ENCODE measurements at places on chromosomes 7 and 10.

DNA sequence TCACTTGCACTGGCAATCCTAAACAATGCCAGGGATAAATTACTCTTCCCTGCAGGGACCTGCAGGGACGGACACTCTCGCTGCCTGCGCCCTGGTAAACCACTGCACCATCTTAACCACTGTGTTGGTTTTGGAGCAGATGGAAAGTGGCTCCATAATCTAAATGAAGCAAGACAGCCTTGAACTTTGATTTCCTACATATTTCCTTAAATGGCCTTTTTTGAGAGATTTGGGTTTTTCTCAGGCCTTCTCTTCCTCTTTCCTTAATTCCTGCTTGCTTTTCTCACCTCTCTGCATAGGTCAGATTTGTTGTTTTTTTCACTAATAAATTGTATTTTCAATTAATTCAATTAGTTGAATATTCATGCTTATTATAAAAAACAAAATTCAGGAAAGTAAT, 2.8 kb downstream of the PILRA start:
- no peak for DNase-seq
- no peak overlapping the region for H3K27ac ChIP-seq
- no peaks in the 10 kb centered on the region for H3K27me3 ChIP-seq

- no peaks in the 10 kb centered on the region for H3K27me3 ChIP-seq
- no peak for DNase-seq
- no peak overlapping the region for H3K4me3 ChIP-seq
- peaks cover 6% of the 10 kb centered on the region for H3K4me1 ChIP-seq
- H3K36me3 ChIP-seq: peaks cover 48% of the 10 kb centered on the region
These were observed 100.3 kb downstream of the RAPGEF5 start for GRCh38 chr7:22256541-22257096.

GRCh38 chr7:18754766-18755165, 259.2 kb downstream of the HDAC9 start:
- H3K4me3 ChIP-seq: no peak overlapping the region
- no peak for DNase-seq
- no peaks in the 10 kb centered on the region for H3K36me3 ChIP-seq
- no peak overlapping the region for H3K27ac ChIP-seq
- H3K27me3 ChIP-seq: no peaks in the 10 kb centered on the region

- peak; percentile 50 for DNase-seq
- no peaks in the 10 kb centered on the region for H3K27me3 ChIP-seq
- H3K36me3 ChIP-seq: no peaks in the 10 kb centered on the region
- H3K4me1 ChIP-seq: peaks cover 5% of the 10 kb centered on the region
These were observed 5.7 kb downstream of the UPK3B start for GRCh38 chr7:76515999-76516443.

DNA sequence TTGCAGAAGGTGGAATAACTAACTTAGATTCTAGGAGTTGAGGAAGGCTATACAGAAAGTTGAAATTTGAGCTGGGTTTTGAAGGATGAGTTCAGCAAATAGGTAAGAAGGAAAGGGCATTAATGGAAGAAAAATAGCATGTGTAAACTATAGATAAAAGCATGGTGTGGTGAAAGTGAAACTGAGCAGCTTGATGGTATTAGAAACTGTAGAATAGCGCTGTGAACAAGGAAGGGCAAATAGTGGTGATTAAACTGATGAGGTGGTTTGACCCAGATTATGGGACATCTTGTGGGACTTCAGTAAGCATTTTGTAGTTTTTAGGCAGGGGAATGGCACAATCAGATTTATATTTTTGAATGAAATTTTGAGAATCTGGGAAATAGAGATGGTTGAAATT, 90.5 kb downstream of the EXOC6 start:
- no peaks in the 10 kb centered on the region for H3K4me1 ChIP-seq
- H3K36me3 ChIP-seq: peaks cover 12% of the 10 kb centered on the region
- DNase-seq: no peak
- no peak overlapping the region for H3K4me3 ChIP-seq
- H3K27ac ChIP-seq: no peak overlapping the region
- H3K27me3 ChIP-seq: no peaks in the 10 kb centered on the region

GRCh38 chr7:117816727-117817126, 56.5 kb downstream of the CTTNBP2 start:
- no peak overlapping the region for H3K4me3 ChIP-seq
- no peak overlapping the region for H3K27ac ChIP-seq
- H3K4me1 ChIP-seq: no peaks in the 10 kb centered on the region
- no peaks in the 10 kb centered on the region for H3K36me3 ChIP-seq
- H3K27me3 ChIP-seq: peaks cover 4% of the 10 kb centered on the region
- no peak for DNase-seq

- H3K4me3 ChIP-seq: no peak overlapping the region
- H3K27me3 ChIP-seq: no peaks in the 10 kb centered on the region
- H3K27ac ChIP-seq: no peak overlapping the region
- no peaks in the 10 kb centered on the region for H3K36me3 ChIP-seq
- H3K4me1 ChIP-seq: no peaks in the 10 kb centered on the region
- DNase-seq: no peak
These were observed 206.7 kb downstream of the CAMK1D start for GRCh38 chr10:12556039-12556438.

DNA sequence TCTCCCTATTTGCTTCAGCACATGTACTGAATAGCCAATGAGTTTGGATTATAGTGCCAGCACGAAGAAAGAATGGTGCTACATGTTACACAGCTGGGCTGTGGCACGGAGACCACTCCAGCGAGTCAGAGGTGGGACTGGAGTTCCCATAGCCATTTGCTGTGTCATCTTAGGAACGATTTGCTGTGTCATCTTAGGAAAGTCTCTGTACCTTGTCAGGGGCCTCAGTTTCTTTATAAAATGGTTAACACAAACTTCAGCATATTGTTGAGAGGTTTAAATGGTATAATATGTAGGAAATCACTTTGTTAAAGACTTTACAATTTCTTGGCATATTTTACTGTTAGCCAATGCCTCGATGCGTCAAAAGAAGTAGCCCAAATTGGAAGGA, 609.4 kb downstream of the LRMDA start:
- H3K27ac ChIP-seq: no peak overlapping the region
- no peak for DNase-seq
- no peaks in the 10 kb centered on the region for H3K36me3 ChIP-seq
- no peaks in the 10 kb centered on the region for H3K4me1 ChIP-seq

DNA sequence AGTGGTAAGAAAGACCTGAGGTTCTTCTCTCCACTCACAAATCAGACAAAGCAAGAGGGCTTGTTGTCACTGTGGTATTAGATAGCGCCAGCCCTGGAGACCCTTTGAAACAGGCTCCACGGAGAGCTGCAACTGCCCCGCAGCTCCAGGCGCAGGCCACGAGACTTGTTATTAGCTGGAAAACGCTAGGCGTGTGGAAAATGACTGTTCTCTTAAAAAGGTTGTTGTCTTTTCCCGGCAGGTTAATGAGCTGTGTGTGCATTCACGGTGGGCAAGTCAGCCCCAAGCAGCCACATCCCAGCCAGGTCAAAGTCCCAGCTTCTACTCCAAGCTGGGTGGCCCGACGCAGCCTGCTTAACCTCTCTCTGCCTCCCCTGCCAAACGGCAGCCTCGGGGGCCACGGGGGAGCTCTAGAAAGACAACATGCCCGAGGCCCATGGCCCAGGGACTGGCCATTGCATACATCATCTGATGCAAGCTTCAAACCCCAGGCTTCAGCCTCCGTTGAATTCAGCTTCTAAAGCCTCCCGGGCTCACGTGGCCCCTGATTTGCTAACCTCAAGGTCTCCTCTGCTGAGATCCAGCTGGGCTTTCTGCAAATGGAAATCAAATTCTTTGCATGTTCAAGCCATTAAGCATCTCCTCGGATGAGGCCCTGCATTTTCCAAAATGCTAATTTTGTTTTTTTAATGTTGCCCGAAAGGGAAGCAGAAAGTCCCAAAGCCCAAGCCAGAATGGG, 61.3 kb upstream of the DNAAF5 start:
- H3K4me3 ChIP-seq: no peak overlapping the region
- H3K27me3 ChIP-seq: no peaks in the 10 kb centered on the region
- no peaks in the 10 kb centered on the region for H3K4me1 ChIP-seq
- H3K36me3 ChIP-seq: peaks cover 12% of the 10 kb centered on the region

GRCh38 chr10:132410056-132410778, 13.2 kb downstream of the PWWP2B start:
- no peak overlapping the region for H3K4me3 ChIP-seq
- H3K4me1 ChIP-seq: no peaks in the 10 kb centered on the region
- DNase-seq: no peak
- H3K27me3 ChIP-seq: no peaks in the 10 kb centered on the region
- H3K36me3 ChIP-seq: peaks cover 18% of the 10 kb centered on the region

DNA sequence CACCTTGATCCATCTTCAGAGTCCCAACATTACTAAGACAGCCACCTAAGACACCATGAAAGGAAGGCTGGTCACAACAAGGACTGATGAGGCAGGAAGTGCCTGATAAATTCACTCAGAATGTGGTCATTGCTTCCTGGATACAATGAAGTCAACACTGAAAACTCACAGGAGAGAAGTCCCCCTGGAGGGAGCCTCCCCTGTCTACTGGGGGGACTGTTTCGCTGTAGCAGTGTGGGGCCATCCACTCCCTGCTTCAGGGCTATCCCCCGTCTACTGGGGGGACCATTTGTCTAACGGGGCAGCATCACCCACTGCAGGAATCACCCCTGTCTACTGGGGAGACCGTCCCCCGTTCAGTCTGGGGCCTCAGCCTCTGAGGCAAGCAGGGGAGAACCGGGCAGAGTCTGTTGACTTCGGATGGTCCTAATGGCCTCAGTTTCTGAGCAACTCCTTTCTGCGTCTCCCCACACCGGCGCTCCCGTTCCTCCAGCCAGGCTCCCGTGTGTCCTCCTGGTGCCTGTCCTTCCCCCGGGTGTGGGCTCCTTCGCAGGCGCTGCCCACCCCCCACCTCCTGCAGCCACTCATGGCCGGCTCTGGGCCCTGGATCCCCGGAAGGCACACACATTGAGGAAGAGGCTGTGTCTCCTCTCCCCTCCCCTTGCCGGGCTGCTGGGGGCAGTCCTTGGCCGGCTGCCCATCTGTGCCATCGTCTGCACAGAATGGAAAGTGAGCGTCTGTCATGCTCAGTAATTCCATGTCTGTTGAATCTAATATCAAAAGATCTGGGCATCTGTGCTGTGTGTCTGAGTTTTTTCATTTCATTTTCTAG, 59.9 kb upstream of the DNAJB6 start:
- H3K4me3 ChIP-seq: no peak overlapping the region
- no peaks in the 10 kb centered on the region for H3K27me3 ChIP-seq
- H3K36me3 ChIP-seq: no peaks in the 10 kb centered on the region
- no peak for DNase-seq

DNA sequence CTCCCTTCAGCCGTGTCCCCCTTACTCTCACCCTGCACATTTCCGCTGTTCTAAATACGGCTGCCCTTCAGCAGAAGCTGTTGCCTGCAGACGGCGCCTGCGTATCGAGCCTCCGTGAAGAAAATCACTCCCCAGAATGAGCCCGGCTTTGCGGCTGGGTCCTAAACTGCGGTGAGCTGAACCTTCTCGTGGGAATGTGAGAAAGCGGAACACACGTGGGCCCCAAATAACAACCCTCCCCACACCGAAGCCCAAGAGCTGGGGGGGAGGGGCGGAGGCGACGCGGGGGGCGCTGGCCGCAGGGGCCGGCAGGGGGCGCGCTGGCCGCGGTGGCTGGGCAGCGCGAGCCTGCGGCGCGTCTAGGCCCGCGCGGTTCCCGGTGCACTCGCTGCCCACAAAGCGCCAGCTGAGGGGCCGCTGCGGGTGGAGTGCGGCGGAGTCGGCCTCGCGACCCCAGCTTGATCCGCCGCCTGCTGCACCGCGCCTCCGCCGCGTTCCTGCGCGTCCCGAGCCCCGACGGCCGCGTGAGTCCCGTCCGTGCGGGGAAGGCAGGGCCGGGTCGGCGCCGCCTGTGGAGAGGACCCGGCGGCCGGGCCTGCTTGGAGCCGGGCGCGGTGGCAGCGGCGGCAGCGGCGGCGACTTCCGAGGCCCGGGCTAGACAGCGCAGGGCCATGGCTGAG, at the start of gene ZNF398:
ZNF398 (plus strand) TSS at position 382 of the 680 bp plus-strand sequence; CDS start at position 672, 290 bp downstream.
- H3K4me3 ChIP-seq: peak within 1 kb of the TSS; percentile 61
- peak within 1 kb of the TSS; percentile 93 for H3K27ac ChIP-seq
- no peaks in the 10 kb centered on the region for H3K27me3 ChIP-seq
- peak; percentile 83 for DNase-seq
- peaks cover 5% of the 10 kb centered on the region for H3K36me3 ChIP-seq

DNA sequence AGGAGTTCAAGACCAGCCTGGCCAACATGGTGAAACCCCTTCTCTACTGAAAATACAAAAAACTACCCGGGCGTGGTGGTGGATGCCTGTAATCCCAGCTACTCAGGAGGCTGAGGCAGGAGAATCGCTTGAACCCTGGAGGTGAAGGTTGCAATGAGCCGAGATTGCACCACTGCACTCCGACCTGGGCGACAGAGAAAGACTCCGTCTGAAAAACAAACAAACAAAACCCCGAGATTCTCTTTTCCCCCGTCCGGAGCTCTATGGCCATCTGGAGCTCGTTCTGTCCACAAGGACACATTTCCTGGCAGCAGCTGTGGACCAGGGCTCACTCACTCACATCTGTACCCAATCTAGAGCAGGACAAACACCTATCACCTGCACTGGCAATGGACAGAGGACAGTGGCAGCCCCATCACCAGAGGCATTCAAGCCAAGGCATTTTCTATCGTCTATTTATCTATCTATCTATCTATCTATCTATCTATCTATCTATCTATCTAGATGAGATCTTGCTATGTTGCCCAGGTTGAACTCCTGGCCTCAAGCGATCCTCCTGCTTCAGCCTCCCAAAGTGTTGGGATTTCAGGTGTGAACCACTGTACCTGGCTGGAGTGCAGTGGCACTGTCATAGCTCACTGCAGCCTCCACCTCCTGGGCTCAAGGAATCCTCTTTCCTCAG, 167.1 kb upstream of the TNRC18 start:
- no peak for DNase-seq
- H3K36me3 ChIP-seq: no peaks in the 10 kb centered on the region
- no peak overlapping the region for H3K4me3 ChIP-seq
- no peak overlapping the region for H3K27ac ChIP-seq
- peaks cover 10% of the 10 kb centered on the region for H3K4me1 ChIP-seq
- peaks cover 29% of the 10 kb centered on the region for H3K27me3 ChIP-seq

DNA sequence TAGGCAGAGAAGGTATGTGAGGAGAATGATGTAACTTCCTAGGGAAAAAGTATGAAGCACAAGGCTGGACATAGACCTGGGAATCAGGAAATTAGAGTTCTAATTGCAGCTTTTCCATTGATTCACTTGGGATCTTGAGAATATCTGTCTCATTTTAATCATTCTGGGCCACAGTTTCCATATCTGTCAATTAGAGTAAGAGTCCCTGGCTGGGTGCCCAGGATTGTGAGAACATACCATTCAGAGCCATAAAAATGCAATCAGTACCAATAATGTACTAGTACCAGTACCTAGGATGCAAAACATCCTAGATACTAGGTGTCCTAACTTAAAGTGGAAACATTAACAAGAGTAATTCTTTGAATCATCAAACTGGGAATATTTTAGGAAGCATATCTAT, 29.6 kb downstream of the CAV1 start:
- H3K4me1 ChIP-seq: no peaks in the 10 kb centered on the region
- no peak for DNase-seq
- H3K4me3 ChIP-seq: no peak overlapping the region

GRCh38 chr10:20100171-20100570, 283.9 kb downstream of the PLXDC2 start:
- H3K4me3 ChIP-seq: no peak overlapping the region
- no peak for DNase-seq
- no peaks in the 10 kb centered on the region for H3K36me3 ChIP-seq
- no peaks in the 10 kb centered on the region for H3K4me1 ChIP-seq
- no peak overlapping the region for H3K27ac ChIP-seq
- no peaks in the 10 kb centered on the region for H3K27me3 ChIP-seq
